ENCODE measurements at places on chromosomes 1 and 21.
A peak's percentile ranks its signal among the peaks of the same experiment; 100 is the strongest.

- no peak for DNase-seq
Observed at GRCh38 chr1:235892734-235893413, 26.2 kb upstream of the LYST start.

GRCh38 chr21:45343891-45344290 lies 56.2 kb upstream of the POFUT2 start:
- DNase-seq, result no peak

GRCh38 chr1:99811747-99812146 lies 38.4 kb upstream of the AGL start:
- DNase-seq, result no peak

GRCh38 chr1:110250749-110251148 lies 40.6 kb downstream of the KCNC4 start:
- DNase-seq, result no peak

DNA sequence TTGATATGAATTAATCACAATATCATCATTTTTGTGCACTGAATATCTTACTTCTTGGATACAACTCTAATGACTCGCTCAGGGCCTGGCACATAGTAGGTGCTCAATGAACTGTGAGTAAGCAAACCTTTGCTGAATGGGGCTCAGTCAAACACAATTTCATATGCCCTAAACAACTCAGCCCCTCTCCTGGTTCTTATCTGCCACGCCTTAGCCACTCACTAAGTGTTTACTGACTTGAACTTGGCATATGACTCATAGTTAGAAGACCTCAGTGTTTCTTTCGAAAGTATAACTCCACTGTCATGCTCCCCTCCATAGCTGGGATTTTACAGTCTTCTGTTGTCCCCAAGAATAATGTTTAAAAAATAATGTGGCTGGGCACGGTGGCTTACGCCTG lies 4.8 kb upstream of the IFNLR1 start:
- DNase-seq, result no peak

GRCh38 chr1:48236716-48237470 lies 14.4 kb downstream of the SLC5A9 start:
- peak; percentile 3 for DNase-seq
